ENCODE measurements at places on chromosomes 11 and 22. TPM values are rescaled to one million over a fixed set of nuclear protein-coding genes. Genes with fewer than 3 reads are reported as not detected.

Gene SDF2L1
- total RNA-seq: 24.3 TPM

Gene RASL10A
- not detected for total RNA-seq

Gene OPCML
- not detected for total RNA-seq

Gene KCNJ5
- total RNA-seq: not detected

Gene RAG2
- not detected for total RNA-seq

Gene NXPE4
- not detected for total RNA-seq

Gene TUT1
- 13.4 TPM for total RNA-seq

Gene SYNGR1
- total RNA-seq: 6.5 TPM

Gene SPA17
- 15.3 TPM for total RNA-seq

Gene LARGE1
- 4.6 TPM for total RNA-seq

Gene FAM180B
- total RNA-seq: not detected

Gene GGT1
- 2.5 TPM for total RNA-seq

Gene MIOX
- total RNA-seq: not detected

Gene IL18
- 4.1 TPM for total RNA-seq

Gene RIMBP3B
- total RNA-seq: under 0.01 TPM

Gene DNAJB7
- not detected for total RNA-seq

Gene SNRPD3
- 125 TPM for total RNA-seq

Gene RELA
- total RNA-seq: 52.4 TPM

Gene PDE2A
- total RNA-seq: 0.24 TPM

Gene VPREB1
- total RNA-seq: not detected

Gene TIMP3
- 48.7 TPM for total RNA-seq

Gene CATSPER1
- total RNA-seq: not detected

Gene HBG1
- not detected for total RNA-seq

Gene PIH1D2
- total RNA-seq: 4.6 TPM

Measured in epithelial cell of alveolus of lung (primary cell).